ENCODE measurements at places on chromosomes 4 and X.

GRCh38 chrX:48540028-48540375 is 488 bp downstream of the TBC1D25 start:
- no peak for DNase-seq

- DNase-seq: no peak
Observed at GRCh38 chr4:7978489-7978888, 38.8 kb upstream of the AFAP1 start.

- DNase-seq: no peak
Observed at GRCh38 chr4:138007572-138007971, 234.6 kb downstream of the SLC7A11 start.

DNA sequence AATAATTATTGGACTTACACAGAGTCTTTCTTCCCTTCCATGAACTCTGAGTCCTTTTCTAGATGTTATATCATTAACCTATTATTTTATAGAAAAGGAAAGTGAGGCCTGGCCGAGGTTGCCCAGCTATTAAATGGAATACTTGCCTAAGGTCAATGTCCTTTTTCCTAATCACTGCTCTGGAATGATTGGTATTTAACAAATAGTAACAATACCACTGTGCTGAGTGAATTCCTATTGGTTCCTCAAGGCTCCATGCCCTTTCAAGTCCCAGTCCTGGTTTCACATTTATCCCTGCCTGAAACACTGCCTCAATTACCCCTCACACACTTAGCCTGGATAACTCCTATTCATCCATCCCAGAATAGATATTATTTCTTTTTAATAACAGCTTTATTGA is 6.2 kb downstream of the TCEAL9 start:
- DNase-seq: no peak

DNA sequence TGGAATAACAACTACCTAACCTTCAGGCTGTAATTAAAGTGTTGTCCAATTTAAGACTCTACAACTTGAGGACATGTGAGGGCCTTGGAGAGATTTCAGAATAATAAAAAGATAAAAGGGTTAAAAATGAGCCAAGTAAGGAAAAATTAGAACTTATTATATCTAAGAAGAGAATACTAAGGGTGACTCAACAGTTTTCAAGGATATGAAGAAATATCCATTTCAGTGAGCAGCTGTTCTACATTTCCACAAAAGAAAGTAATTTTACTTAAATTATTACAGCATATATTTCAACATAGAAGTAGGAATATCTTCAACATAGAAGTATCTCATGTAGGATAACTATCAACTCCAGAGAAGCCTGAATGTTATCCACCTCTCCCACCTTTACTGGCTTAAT is 11.3 kb downstream of the SNX12 start:
- no peak for DNase-seq

DNA sequence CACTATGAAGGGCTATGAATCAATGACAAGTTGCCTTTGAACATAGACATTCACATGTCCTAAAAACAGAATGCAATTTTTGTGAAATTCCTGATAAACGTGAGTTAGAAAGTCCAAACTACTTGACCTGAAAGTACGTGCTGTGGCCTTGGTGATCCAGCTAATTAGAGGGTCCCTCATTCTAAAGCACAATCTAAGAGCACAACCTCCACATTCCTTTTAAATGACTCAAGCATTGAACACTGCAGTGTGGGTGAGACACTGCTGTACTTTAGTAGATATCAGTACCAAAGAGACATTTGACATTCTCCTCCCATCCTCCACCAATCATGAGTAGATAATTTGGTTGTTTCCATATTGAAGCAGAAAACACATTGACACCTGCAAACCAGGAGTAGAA is 73.5 kb downstream of the FAM47B start:
- DNase-seq: no peak

DNA sequence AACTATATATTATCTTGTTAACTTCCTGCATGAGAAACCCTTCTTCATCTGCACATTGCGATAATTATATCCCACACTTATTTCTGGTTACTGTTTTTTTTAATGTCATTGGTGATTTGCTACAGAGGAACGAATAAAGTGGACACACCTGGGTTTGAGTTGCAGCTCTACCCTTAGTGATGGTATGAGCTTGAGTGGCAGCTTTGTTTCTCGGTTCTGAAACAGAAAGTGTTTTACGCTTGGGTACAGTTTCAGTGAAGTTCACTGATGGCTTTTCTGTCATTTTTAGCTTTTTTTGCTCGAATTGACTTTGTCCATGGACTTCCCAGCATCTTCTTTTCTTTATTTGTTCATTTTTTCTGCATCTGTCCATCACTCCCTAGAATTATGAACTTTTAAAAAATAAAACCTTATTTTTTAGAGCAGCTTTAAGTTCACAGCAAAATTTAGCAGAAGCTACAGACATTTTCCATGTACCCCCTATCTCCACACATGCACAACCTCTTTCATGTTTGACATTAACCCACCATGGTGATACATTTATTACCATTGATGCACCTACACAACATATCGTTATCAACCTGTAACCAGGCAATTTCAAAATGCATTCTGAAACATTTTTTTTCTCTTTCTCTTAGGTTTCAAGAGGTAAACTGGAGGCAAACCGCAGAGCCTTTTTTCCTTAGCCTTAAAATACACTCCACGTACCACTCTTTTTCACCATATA is 1041.6 kb upstream of the PRKX start:
- no peak for DNase-seq

DNA sequence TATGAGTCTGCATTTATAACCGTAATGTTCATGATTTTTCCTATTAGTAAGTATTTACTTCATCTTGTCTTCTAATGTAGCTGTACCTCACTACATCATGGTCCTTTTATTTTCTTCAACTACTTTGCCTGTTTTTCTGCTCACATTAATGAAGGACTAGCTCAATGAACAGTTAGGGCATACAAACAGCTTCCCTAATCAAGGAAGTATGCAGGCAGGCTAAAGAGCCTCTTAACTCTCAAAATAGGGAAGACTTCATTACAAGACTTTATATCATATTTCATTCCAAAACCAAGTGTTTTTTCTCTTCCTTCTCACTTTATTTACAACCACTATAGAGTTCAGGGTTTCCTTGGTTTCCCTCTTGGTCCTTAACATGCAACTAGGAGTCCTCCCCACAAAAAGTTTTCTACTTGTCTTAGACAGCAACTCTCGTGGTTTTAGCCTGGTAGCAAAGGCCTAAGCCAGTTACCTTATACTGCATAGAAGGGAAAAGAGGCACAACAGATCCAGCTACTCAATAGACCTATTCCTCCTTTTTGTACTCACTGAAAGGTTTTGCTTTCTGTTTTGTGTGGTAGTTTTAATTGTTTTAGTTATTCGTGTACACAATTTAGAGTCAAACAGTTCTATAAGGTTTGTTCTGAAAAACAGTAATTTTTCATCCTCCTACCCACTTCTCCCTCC is 40.8 kb downstream of the SMIM14 start:
- DNase-seq: no peak

GRCh38 chr4:159503236-159504008 is 400.5 kb downstream of the RAPGEF2 start:
- DNase-seq: no peak

DNA sequence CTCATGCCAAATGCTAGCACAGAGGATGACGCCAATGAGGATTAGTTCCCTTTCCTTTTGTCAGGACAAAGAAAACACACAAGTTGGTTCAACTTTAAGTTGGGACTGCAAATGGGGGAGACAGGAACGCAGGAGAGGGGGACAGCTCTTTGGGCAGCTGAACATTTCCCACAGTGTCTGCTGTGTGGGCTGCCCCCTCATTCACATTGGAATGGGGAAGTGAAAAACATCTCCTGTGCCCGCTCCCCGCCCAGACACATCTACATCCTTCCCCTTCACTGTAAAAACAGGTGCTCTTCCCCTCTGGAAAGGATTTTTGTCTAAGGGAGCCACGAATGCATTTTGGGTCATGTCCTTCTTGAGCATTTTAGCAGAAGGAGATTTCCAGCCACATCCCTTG is 44.5 kb upstream of the TBC1D9 start:
- no peak for DNase-seq
